ENCODE measurements at places on chromosomes 2 and 18. TPM values are rescaled to one million over a fixed set of nuclear protein-coding genes. Genes with fewer than 3 reads are reported as not detected.

Gene TTR
- total RNA-seq = not detected

Gene FAM161A
- 4.8 TPM for total RNA-seq

GRCh38 chr18:26036635-26037034, 53.8 kb downstream of the SS18 start:
- DNase-seq = no peak
- no peaks in the 10 kb centered on the region for H3K27me3 ChIP-seq
- no peak overlapping the region for H3K4me3 ChIP-seq

DNA sequence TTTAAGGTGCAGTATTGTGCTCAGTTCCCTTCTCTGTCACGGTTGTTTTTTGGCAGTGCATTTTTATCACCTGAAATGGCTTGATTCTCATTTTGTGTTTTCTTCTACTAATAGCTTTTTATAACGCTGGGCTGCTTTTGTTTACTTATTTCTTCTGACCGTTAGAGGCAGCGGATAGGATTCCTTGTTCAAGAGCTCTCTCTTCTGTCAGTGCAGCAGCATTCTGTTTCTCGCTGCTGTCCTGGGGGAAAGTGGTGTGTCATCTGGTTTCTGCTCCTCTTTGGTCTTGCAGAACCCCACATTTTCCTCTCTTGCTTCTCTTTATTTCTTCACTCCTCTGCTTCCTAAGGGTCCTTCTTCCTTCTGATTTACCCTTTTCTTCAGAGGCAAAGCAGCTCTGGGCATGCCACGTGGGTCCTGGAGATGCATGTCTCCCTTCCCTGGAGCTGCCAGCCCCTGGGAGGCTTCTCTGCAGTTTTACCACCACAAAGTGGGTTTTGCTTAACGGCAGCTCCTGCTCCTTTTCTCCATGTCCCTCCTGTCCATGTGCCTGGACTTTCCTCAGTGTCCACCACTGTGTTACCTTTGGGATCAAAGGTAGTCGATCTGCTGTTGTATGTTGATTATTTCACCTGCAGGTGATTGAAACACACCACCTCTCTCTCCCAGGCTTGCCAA, 47.3 kb upstream of the SNTG2 start:
- H3K27ac ChIP-seq = no peak overlapping the region
- H3K27me3 ChIP-seq = no peaks in the 10 kb centered on the region
- no peak overlapping the region for H3K4me3 ChIP-seq
- H3K36me3 ChIP-seq = no peaks in the 10 kb centered on the region
- H3K4me1 ChIP-seq = no peaks in the 10 kb centered on the region
- peak; percentile 22 for DNase-seq

DNA sequence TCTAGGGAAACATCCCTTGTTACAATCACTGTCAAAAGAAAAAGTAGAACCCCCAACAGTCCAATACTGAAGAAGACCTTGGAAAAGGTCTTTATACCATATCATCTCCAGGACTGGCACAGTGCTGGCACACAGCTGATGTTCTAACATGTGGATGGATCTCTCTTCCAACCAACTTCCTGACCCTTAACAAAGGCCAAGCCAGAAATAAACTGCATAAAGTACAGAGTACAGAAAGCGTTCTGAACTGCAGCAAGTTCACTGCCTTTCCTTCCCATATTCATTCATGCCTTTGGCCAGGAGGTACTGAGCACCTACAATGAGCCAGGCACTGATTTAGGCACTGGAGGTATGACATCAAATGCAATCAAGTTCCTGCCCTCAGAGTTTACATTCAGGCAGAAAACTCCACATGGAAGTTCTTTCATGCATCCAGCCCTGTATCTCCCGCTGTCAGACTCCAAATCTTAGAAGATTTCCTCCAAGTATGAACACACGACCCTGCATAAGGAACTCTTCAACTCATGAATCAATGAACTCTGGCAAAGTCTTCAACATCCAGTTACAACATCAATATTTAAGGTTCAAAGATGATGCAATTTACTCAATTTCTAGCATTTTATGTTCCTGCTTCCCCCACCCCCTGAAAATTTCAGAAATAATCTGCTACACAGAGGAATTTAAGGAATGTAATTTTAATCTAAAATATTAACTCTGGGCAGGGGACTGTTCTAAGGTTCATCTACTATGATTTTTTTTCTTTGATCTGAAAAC, 33.8 kb downstream of the ACVR1 start:
- H3K4me3 ChIP-seq = no peak overlapping the region
- H3K27ac ChIP-seq = no peak overlapping the region
- no peak for DNase-seq
- H3K36me3 ChIP-seq = peaks cover 23% of the 10 kb centered on the region
- H3K4me1 ChIP-seq = peaks cover 9% of the 10 kb centered on the region

DNA sequence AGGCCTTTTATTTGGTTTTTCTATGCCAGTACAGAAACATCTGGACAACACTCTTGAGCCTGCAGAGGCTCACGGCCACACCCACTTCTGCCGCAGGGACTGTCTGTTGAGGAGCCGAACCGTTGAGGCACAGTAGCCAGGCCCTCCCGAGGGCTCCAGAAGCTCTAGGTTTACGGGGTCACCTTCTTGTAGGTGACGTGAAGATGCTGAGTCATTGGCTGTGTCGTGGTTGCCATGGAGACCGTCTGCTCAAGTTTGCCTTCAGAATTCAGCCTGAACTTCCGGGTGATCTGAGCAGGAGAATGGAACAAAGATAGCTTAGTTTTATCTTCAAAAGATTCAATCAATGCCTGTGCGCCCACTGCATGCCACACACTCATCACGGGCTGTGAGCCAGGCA, 25.9 kb downstream of the BOK start:
- H3K4me3 ChIP-seq = no peak overlapping the region
- no peak overlapping the region for H3K27ac ChIP-seq
- no peaks in the 10 kb centered on the region for H3K4me1 ChIP-seq
- H3K27me3 ChIP-seq = no peaks in the 10 kb centered on the region

DNA sequence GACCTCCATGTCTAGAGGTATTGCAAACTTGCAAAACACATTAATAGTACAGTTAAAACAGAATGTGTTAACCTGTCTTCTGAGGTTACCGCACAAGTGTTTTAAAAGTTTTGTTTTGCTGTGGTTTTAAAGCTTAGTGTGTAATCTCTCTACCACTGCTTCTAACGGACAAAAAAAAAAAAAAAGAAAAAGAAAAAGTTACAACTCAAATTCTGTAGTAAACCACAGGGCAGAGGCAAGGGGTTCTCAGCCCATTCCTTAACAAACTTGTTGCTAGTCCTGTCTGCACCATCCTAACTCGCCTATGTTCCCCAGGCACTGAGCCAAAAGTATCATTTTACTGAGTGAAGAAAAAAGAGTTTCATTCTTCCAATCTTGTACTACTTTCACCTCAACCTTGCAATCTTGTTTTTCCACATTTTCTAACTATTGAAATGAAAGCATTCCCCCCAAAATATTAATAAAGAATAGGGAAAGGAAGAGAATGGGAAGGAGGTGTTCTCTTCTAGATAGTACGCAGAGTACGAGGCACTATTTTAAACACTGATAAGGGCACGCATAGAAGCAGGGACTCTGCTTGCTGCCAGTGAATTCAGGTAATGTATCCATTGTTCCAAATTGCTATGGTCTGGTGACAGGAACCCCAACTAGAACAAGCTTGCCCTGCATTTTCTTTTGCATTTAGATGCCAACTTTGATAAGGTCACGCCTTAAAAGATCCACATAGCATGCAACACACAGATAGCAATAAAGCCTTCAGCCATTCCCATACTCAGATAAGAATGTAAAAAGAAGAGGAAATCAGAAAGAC, 47.1 kb downstream of the IKZF2 start:
- no peaks in the 10 kb centered on the region for H3K36me3 ChIP-seq
- H3K4me1 ChIP-seq = peaks cover 12% of the 10 kb centered on the region
- H3K27ac ChIP-seq = peak overlapping the region; percentile 60
- no peak for DNase-seq
- no peaks in the 10 kb centered on the region for H3K27me3 ChIP-seq
- H3K4me3 ChIP-seq = peak overlapping the region; percentile 22

- no peaks in the 10 kb centered on the region for H3K36me3 ChIP-seq
- H3K27me3 ChIP-seq = no peaks in the 10 kb centered on the region
- no peak overlapping the region for H3K27ac ChIP-seq
- DNase-seq = no peak
- no peak overlapping the region for H3K4me3 ChIP-seq
Measured at GRCh38 chr2:216294305-216294704, 78.0 kb downstream of the MARCHF4 start.

DNA sequence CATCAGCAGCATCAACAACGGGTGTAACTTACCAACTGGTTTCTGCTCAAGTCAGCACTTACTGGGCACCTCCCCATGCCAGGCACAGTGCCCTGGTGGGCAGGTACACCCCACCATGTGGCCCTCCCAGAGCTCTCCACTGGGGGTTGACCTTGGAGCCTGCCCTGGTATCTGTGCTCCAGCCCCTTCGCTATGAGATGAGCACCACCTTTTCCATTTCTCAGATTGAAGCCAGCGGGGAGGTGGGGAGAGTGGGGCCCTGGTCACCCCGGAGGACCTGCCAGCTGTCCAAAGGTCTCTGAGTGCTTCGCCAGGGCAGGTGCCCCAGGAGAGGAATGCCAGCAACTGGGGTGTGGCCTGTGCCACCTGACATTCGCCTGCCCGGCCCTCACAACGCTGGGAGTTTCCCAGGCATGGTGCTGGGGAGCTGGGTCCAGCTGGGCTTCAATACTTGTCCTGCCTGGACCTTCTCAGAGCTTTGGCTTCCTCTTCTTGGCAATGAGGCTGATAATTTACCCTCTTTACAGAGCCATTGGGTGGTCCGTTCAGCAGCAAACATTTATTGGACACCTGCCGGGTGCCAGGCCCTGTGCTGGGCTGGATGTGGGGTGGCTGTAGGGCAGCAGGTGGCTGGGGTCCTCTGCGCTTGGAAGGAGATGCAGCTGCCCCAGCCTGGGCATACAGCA, 5.9 kb upstream of the ZAP70 start:
- DNase-seq = peak; percentile 37
- H3K4me3 ChIP-seq = no peak overlapping the region
- H3K36me3 ChIP-seq = peaks cover 2% of the 10 kb centered on the region
- no peak overlapping the region for H3K27ac ChIP-seq

DNA sequence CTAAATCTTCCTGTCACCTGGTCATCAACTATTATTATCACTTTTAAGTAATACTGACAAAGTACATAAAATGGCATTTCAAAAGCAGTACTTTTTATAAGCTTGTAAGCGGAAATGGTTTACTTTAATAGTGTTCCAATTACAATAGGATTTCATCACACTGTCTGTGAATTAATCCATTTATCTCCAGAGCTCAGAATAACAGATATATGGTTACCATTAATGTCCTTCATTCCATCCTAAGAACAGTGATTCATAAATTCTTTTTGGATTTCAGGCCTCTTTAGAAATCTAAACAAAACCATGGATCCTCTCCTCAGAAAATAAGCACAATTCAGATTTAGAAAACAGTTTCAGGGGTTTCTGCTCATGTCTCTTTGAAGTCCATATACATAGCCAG, 68.4 kb downstream of the PID1 start:
- H3K4me1 ChIP-seq = no peaks in the 10 kb centered on the region
- H3K27me3 ChIP-seq = no peaks in the 10 kb centered on the region
- H3K4me3 ChIP-seq = no peak overlapping the region
- no peaks in the 10 kb centered on the region for H3K36me3 ChIP-seq

GRCh38 chr2:235087832-235088495, 136.1 kb downstream of the SH3BP4 start:
- DNase-seq = no peak
- no peak overlapping the region for H3K27ac ChIP-seq
- no peaks in the 10 kb centered on the region for H3K4me1 ChIP-seq
- no peak overlapping the region for H3K4me3 ChIP-seq
- H3K27me3 ChIP-seq = no peaks in the 10 kb centered on the region
- no peaks in the 10 kb centered on the region for H3K36me3 ChIP-seq

DNA sequence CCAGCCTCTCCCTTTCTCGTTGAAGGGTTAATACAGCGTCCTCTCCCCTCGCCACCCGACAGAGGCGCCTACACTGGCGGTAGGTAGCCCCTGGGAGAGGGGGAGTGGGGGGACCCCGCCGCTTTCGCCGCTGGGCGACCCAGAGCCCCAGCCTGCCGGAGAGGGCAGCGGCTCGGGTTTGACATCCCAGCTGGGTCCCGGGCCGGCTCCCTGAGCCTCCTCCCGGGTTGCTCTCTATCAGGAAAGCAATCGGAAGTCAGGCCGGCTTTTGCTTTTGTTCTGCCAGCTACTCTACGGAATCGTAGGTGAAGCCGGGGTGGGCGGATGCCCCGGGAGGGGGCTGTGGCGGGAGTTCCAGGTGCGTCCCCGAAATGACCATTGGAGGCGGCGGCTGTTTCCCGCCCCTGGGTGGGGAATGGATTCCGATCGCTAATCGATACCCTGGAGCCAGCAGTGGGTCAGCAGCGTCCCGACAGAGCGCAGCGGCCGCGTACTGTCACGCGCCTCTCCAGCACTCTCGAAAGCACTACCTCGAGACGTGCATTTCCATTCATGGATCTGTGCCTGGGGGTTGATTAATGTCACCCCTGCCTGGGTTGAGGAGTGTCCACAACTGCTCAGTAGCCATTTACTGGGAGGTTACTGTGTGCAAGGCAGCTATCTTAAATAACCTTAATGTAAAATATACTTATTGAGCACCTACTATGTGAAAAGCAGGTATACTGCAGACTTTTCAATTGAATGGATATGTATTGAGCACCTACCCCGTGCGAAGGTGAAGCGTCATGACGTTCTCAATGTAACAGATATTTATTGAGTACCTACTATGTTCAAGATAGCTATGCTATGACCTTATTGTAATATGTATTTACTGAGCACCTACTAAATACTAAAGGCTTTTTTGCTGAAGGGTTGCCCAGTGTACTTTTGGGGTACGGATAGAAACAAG, 1.1 kb downstream of the MAPK4 start:
- DNase-seq = no peak
- H3K4me3 ChIP-seq = peak overlapping the region; percentile 21
- H3K27ac ChIP-seq = no peak overlapping the region
- peaks cover 5% of the 10 kb centered on the region for H3K4me1 ChIP-seq
- H3K36me3 ChIP-seq = no peaks in the 10 kb centered on the region

GRCh38 chr18:75211953-75212750, 1.6 kb downstream of the TSHZ1 start:
- H3K36me3 ChIP-seq = peaks cover 16% of the 10 kb centered on the region
- peaks cover 4% of the 10 kb centered on the region for H3K27me3 ChIP-seq
- peak overlapping the region; percentile 76 for H3K27ac ChIP-seq

All from activated CD8-positive, alpha-beta memory T cell treated with anti-CD3 and anti-CD28 coated beads, Interleukin-2, amount 10 ng/mL, durations not matched to agents 7 days and 5 days (primary cell).